Activated CD4-positive, alpha-beta memory T cell treated with anti-CD3 and anti-CD28 coated beads for 36 hours (primary cell): ENCODE measurements at places on chromosomes 3 and 15. TPM values are rescaled to one million over a fixed set of nuclear protein-coding genes. Genes with fewer than 3 reads are reported as not detected.
A peak's percentile ranks its signal among the peaks of the same experiment; 100 is the strongest.

The ERICH6 gene
- total RNA-seq: not detected

- no peak for DNase-seq
These were observed 21.4 kb upstream of the MUC20 start for GRCh38 chr3:195699388-195699771.

- no peak for DNase-seq
These were observed 183.3 kb downstream of the AKAP13 start for GRCh38 chr15:85563731-85564130.

DNA sequence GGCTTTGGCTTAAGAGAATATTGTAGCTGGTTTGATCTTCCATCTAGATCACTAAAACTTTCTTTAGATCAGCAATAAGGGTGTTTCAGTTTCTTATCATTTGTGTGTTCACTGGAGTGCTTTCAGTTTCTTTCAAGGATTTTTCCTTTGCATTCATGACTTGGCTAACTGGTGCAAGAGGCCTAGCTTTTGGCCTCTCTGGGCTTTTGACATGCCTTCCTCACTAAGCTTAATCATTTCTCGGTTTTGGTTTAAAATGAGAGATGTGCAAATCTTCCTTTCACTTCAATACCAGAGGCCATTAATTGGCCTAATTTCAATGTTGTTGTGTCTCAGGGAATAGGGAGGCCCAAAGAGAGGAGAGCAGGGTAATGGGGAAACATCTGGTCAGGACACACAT is 30.3 kb upstream of the CCNB2 start:
- no peak for DNase-seq

- DNase-seq: peak; percentile 30
These were observed 37.6 kb downstream of the TRA2B start for GRCh38 chr3:185900228-185900627.

DNA sequence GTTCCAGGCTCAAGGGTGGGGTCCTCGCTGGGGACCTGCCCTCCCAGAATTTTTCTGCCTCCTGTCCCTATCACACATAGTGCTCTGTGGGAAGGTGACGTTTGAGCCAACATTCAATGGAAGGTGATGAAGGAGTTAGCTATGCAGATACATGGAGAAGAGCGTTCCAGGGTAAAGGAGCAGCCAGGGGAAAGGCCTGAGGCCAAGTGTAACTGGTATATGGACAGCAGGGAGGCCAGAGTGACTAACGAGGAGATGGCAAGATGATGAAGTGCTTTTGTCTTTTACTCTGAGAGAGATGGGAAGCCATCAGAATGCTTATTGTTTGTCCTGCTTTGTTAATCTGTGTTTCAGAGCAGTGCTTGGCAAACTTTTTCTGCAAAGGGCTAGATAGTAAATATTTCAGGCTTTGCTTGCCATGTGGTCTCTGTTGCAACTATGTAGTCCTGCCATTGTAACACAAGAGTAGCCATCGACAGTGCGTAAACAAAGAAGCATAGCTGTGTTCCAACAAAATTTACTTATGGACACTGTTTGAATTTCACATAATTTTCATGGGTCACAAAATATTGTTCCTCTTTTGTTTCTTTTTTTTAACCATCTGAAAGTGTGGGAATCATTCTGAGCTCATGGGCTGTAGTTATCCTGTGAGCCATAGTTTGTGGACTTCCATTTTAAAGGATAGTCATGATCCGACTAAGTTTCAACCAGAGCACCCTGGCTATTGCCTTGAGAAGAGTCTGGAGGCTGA is 25.8 kb upstream of the PIAS1 start:
- DNase-seq: no peak
